Airway epithelial cell (primary cell): ENCODE measurements at places on chromosomes 4 and X. TPM values are rescaled to one million over a fixed set of nuclear protein-coding genes. Genes with fewer than 3 reads are reported as not detected.

Gene SLC25A4
- total RNA-seq, result 15.7 and 20.0 TPM in 2 replicates

Gene PDCL2
- total RNA-seq, result not detected in 2 replicates

Gene RHOXF2
- not detected in 2 replicates for total RNA-seq

Gene CD38
- 0.07 TPM in 1 of 2 replicates, not detected in the other for total RNA-seq

Gene TLR2
- total RNA-seq, result 1.0 and 1.3 TPM in 2 replicates

Gene PNMA6F
- total RNA-seq, result not detected in 2 replicates

Gene LRCH2
- total RNA-seq, result 0.19 and 0.28 TPM in 2 replicates

Gene VSIG4
- not detected in 2 replicates for total RNA-seq

Gene KLHL4
- total RNA-seq, result 1.2 and 1.4 TPM in 2 replicates

Gene CYTL1
- total RNA-seq, result not detected in 2 replicates

Gene CHIC2
- total RNA-seq, result 17.0 and 28.8 TPM in 2 replicates

Gene GAGE12F
- not detected in 2 replicates for total RNA-seq

Gene COL25A1
- total RNA-seq, result not detected in 2 replicates

Gene FAM236B
- total RNA-seq, result not detected in 2 replicates

Gene SMARCA1
- total RNA-seq, result 19.4 and 20.0 TPM in 2 replicates

Gene SLC34A2
- total RNA-seq, result 0.09 and 0.21 TPM in 2 replicates

Gene MAP3K15
- total RNA-seq, result not detected in 2 replicates

Gene ESX1
- 0.33 TPM in 1 of 2 replicates, not detected in the other for total RNA-seq

Gene HS6ST2
- total RNA-seq, result 6.5 and 7.4 TPM in 2 replicates

Gene FAM53A
- total RNA-seq, result 0.42 and 1.1 TPM in 2 replicates

Gene DUSP9
- total RNA-seq, result 5.4 and 5.9 TPM in 2 replicates

Gene ODAPH
- total RNA-seq, result not detected in 2 replicates

Gene IL21
- total RNA-seq, result not detected in 2 replicates

Gene ETDB
- not detected in 2 replicates for total RNA-seq

Gene MAGEA4
- total RNA-seq, result not detected in 2 replicates

Gene PGAM4
- total RNA-seq, result not detected in 2 replicates

Gene ENOPH1
- 46.1 and 51.8 TPM in 2 replicates for total RNA-seq

Gene ARSJ
- 20.2 and 24.3 TPM in 2 replicates for total RNA-seq

Gene RASGEF1B
- total RNA-seq, result 1.2 and 1.3 TPM in 2 replicates

Gene OPRPN
- not detected in 2 replicates for total RNA-seq

Gene UGT2A1
- total RNA-seq, result not detected in 2 replicates

Gene USP27X
- 1.2 and 2.0 TPM in 2 replicates for total RNA-seq

Gene CLCN4
- 1.5 and 2.4 TPM in 2 replicates for total RNA-seq

Gene FRG2
- total RNA-seq, result not detected in 2 replicates

Gene TMPRSS11F
- 1.9 and 2.8 TPM in 2 replicates for total RNA-seq

Gene OTUD6A
- not detected in 2 replicates for total RNA-seq

Gene PAGE1
- not detected in 2 replicates for total RNA-seq

Gene ABHD18
- total RNA-seq, result 2.5 and 4.9 TPM in 2 replicates

Gene FHL1
- total RNA-seq, result 13.9 and 21.8 TPM in 2 replicates

Gene SPARCL1
- total RNA-seq, result not detected in 2 replicates

Gene QRFPR
- total RNA-seq, result 2.0 and 2.4 TPM in 2 replicates

Gene PCDH11X
- not detected in 2 replicates for total RNA-seq

Gene S100P
- total RNA-seq, result 39.8 and 56.6 TPM in 2 replicates

Gene AADAT
- 1.6 and 4.4 TPM in 2 replicates for total RNA-seq

Gene CT83
- not detected in 2 replicates for total RNA-seq

Gene LDOC1
- 6.2 and 17.4 TPM in 2 replicates for total RNA-seq

Gene BEX1
- total RNA-seq, result 1.9 TPM in 1 of 2 replicates, not detected in the other

Gene UGT2B17
- total RNA-seq, result not detected in 2 replicates

Gene CENPVL3
- not detected in 2 replicates for total RNA-seq

Gene GPC3
- total RNA-seq, result 6.9 and 8.7 TPM in 2 replicates

Gene F11
- total RNA-seq, result not detected in 2 replicates

Gene KIAA1210
- not detected in 2 replicates for total RNA-seq

Gene TMEM35A
- 0.51 and 0.56 TPM in 2 replicates for total RNA-seq

Gene PAGE2
- not detected in 2 replicates for total RNA-seq
